ENCODE measurements at places on chromosomes 16 and 17.
A peak's percentile ranks its signal among the peaks of the same experiment; 100 is the strongest.

GRCh38 chr16:23595246-23595950 is 718 bp downstream of the NDUFAB1 start:
- peak; percentile 36 for DNase-seq

DNA sequence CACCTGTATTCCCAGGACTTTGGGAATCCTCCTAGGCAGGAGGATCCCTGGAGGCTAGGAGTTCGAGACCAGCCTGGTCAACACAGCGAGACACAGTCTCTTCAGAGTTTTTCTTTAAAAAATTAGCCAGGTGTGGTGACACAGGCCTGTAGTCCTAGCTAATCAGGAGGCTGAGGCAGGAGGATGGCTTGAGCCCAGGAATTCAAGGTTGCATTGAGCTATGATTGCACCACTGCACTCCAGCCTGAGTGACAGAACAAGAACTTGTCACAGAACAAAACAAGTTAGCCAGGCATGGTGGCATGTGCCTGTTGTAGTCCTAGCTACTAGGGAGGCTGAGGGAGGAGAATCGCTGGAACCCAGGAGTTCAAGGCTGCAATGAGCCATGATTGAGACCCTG is 24.8 kb downstream of the ANKRD40 start:
- no peak for DNase-seq

DNA sequence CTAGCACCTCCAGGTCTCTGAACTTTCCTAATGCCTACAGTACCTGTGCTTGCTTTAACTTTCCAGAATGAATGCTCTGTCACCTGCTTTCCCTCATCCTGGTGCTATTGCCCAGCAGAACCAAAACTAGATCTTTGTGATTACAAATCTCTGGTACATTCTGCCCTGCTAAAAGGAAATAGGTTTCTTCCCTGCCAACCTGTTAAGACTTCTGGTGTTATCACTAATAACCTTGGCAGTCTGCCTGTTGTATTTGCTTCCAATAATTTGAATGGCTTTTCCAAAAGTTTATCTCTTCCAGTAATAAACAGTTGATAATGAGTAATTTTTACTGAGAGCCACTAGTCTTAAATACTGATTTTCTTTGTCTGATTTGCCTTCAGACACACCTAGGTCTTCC is 15.4 kb downstream of the PDZD9 start:
- no peak for DNase-seq

- no peak for DNase-seq
Observed at GRCh38 chr17:64148017-64148631, 18.2 kb upstream of the ERN1 start.

GRCh38 chr16:29840240-29840639 is 20.0 kb downstream of the MVP start:
- DNase-seq: no peak

- DNase-seq: no peak
Observed at GRCh38 chr17:1920948-1921351, 91.1 kb downstream of the RPA1 start.

DNA sequence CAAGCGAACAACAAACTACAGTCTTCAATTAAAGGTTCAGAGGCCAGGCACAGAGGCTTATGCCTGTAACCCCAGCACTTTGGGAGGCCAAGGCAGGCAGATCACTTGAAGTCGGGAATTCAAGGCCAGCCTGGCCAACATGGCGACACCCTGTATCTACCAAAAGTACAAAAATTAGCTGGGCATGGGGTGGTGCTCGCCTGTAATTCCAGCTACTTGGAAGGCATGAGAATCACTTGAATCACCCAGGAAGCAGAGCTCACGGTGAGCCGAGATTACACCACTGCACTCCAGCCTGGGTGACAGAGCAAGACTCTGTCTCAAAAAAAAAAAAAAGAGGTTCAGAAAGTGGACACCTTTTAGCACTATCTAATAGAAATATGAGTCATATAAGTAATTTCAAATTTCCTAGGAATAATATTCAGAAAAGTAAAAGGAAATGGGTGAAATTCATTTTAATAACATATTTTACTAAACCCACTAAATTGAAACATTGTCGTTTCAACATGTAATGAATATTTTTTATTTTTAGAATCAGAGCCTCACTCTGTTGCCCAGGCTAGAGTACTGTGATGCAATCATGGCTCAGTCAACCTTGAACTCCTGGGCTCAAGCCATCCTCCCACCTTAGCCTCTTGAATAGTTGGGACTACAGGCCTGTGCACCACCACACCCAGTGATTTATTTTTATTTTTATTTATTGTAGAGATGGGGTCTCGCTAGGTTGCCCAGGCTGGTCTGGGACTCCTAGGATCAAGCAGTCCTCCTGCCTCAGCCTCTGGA is 15.2 kb upstream of the MARCHF10 start:
- DNase-seq: no peak

- no peak for DNase-seq
Observed at GRCh38 chr16:81311762-81312161, 3.0 kb upstream of the GAN start.

DNA sequence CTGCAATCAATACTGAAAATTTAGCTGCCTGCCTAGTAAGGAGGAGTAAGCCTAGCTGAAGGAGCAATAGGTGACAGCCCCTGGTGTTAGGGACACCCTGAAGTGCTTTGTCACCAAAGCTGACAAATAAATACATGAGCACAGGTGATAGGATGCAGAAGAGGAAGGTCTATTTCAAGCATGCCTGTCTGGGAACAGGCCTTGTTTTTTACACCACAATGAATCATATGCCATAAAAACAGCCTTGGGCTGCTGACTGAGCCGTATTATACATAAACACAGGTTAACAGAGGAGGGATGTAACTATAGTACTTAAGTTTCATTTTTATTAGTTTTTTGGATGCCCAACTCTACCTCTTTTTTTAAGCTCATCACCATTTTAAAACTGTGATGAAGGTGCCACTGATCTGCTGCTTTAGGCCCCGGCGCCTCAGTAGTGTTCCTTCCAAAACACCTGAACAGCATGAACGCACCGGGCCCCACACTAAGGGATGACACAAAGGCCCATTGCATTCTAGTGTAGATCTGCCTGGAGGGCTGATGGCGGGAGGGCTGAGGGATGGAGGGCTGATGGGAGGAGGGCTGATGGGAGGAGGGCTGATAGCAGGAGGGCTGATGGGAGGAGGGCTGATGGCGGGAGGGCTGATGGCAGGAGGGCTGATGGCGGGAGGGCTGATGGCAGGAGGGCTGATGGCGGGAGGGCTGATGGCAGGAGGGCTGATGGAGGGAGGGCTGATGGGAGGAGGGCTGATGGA is 150.3 kb downstream of the AATF start:
- DNase-seq: no peak

GRCh38 chr17:9811537-9811936 is 10.3 kb downstream of the GSG1L2 start:
- no peak for DNase-seq

GRCh38 chr17:7885367-7886226 is 3.0 kb upstream of the CHD3 start:
- DNase-seq: peak; percentile 38

DNA sequence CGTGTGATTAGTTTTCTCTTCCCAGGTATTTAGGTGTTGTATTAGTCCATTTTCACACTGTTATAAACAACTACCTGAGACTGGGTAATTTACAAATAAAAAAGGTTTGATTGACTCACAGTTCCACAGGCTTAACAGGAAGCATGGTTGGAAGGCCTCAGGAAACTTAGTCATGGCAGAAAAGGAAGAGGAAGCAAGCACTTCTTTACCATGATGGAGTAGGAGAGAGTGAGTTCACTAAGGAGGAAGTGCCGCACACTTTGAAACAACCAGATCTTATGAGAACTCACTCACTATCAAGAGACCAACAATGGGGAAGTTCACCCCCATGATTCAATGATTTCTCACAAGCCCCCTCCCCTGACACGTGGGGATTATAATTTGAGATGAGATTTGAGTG is 1343.7 kb upstream of the GOT2 start:
- DNase-seq: no peak

Data from NAMALWA (cell line).